ENCODE measurements at places on chromosomes 2 and 18.

DNA sequence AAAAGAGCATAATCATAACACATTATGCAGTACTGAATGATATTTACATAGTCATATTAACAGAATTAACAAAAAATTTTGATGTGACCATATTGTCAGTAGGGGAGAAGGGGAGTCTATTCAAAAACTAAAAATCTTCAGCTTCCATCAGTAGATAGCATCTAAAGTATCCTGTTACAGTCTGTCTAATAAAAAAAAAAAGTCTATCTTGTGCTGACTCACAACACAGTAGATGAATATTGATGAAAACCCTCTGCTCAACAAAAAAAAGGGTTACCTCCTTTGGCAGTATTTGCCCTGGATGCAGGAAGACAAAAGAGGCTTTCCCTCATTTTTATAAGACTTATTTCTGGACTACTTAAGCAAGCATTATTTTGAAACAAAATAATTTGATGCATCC lies 27.3 kb downstream of the GRB14 start:
- DNase-seq = no peak

DNA sequence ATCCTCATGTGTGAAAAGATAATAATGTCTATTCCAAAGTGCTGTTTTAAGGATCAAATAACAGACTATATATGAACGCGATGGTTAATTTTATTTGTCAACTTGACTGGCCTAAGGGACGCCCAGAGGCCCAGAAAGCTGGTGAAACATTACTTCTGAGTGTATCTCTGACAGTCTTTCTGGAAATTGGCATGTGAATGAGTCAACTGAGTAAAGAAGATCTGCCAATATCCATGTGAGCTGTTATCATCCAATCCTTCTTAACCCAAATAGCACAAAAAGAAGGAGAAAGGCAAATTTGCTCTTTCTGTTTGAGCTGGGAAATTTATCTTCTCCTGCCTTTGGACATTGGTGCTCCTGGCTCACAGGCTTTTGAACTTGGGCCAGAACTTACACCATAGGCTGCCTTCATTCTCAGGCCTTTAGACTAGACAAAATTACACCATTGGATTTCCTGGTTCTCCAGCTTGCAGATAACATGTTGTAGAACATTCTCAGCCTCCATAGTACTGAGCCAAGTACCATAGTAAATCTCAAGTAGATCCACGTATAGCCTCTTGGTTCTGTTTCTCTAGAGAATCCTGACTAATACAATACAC lies 114.7 kb upstream of the DOCK10 start:
- no peak for DNase-seq

DNA sequence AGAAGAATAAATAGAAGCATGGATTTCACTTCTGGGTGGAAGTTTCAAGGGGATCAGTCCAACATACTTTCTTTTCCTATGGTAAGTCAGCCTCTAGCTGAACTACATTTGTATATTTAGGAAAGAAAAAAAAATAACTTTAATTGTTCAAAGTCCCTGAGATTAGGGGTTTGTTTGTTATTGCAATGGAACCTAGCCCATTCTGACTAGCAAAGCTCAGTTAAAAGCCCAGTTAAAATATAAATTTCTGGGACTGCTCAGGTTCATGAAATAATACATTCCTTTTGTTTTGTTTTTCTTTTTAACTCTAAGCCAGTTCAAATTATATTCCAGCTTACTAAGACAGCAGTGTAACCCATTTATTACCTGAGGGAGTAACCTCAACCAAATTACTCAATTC lies 2069.6 kb upstream of the CELF4 start:
- DNase-seq = no peak

- no peak for DNase-seq
Measured at GRCh38 chr2:214649440-214650205, 159.9 kb downstream of the BARD1 start.

Measured in hippocampal formation (tissue), 2 donors.